Muscle of leg (tissue), 16 donors: ENCODE measurements at places on chromosomes 12 and 14. TPM values are rescaled to one million over a fixed set of nuclear protein-coding genes. Genes with fewer than 3 reads are reported as not detected.

Gene HOXC12
- 0.06 TPM for polyA plus RNA-seq

GRCh38 chr14:100401792-100402191 is 78.7 kb downstream of the SLC25A47 start:
- DNase-seq = no peak

DNA sequence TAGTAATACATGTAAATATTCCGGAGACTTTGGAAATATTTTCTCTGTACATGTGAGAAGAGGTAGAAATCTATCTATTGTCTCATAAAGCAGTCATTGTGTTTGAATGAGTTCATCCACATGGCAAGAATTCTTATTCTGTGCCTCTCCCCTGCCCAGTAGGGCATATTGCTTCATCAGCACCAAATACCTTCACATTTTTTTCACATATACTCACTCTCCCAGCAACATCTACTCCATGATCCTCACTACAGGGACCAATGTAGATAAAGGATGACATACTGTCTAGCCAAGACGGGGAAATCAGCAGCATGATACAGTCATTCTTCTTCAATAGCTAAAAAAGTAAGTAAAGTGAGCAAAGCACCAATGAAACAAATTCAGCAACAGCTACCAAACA is 1.3 kb upstream of the TAS2R14 start:
- no peak for DNase-seq

DNA sequence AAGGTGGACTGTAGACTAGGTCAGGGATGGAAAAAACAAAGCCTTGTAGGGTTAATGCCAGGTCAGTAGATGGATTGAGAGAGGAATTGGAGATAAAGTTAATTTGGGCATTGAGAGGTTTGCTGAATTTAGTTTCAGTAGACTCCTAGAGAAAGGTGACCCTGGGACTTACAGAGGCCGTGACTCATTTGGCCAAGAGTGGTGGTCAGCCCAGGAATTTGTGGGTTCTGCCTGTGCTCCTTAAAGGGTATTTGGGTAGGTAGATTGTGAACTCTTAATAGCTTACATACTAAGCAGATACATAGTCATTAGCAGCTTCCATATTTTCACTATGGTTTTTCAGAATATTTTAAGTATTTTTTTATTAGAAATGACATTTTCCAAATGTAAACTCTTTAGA is 21.8 kb downstream of the PLEKHA5 start:
- no peak for DNase-seq

GRCh38 chr12:121240062-121240420 is 30.1 kb downstream of the P2RX4 start:
- no peak for DNase-seq

Gene BDKRB1
- 0.99 TPM for polyA plus RNA-seq

GRCh38 chr12:52573306-52573705 is 337 bp downstream of the KRT74 start:
- no peak for DNase-seq

DNA sequence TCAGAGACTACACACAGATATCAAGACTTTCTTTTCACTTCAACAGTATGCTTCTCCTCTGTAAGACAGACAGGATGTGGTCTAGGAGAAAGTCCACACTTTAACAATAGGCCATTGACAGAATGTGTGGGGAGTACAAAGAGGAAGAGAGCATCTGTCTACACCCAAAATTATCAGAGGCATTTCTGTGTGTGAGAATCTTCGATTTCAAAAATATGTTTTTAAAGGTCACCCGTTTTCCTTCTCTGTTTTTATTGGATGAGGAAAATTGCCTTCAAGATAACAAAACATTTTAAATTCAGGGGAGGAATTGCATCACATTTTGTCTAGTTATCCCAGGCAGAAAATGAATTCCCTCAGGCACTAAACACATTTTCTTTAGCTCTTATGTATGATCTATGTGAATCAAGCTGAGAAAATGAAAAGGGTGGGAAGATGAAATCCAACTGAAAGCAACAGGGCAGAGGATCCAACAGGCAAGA is 16.4 kb downstream of the NAV3 start:
- peak; percentile 56 for DNase-seq

- no peak for DNase-seq
Measured at GRCh38 chr14:96047101-96047500, 7.9 kb downstream of the C14orf132 start.

DNA sequence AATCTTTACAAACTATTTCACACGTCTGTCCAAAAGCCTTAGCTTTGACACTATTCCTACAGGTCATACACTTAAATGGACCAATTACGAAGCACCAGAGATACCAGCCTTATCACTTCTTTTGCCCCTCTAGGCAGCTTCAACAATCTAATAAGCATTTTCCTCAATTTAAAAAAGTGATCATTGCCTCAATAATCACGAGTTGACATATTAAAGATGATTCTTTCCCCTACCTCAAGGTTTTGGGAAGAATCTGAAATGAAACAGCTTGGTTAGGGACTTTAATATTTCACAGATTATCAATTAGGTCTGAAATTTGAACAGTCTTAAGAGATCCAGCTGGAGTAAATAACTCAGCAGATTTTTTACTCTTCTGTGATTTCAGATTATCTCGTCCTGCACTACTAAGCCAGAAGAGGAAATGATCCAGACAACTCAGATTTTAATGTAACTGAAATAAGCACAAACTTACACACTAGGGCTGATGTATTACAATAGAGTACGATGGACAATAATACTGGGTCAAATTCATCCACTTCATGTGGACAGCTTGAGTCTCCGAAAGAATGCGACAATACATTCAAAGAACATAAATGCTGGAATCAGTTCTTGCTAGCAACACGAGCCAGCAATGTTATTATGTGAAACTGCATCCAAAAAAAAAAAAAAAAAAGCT is 15.9 kb downstream of the UBE2N start:
- DNase-seq = peak; percentile 65

GRCh38 chr12:46103559-46104383 is 113.4 kb upstream of the SCAF11 start:
- DNase-seq = peak; percentile 39

DNA sequence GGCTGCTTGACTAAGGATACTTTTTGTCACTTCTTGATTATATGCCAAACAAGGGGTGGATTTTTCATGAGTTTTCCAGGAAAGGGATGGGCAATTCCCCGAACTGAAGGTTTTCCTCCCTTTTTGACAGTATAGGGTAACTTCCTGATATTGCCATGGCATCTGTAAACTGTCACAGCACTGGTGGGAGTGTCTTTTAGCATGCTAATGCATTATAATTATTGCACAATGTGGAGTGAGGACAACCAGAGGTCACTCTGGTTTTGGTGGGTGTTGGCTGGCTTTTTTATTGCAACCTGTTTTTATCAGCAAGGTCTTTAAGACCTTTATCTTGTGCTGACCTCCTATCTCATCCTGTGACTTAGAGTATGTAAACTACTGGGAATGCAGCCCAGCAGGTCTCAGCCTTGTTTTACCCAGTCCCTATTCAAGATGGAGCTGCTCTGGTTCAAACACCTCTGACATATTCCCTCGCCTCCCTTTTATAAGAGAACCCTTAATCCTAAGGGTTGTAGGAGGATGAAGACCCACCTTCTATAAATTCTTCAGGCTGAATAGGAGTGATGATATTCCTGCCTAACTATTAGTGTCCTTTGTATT is 471.2 kb downstream of the ATP23 start:
- DNase-seq = no peak

DNA sequence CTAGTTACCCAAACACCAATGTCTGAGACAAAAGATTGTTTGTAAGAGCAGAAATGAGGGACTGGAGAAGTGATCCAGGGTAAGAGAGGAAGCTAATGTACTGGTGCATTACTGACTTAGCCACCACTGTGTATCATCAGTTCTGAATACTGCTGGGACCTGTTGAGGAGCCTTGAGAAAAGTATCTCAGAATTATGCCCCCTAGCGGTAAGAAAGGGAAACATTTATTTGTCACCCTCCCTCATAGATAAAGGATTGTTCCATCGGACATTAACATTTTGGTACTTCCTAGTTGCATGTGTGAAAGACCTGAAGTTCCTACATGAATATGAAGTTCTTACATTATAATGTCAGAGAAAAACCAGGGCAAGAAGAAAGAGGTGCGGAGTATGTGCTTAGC is 612.5 kb downstream of the FSCB start:
- no peak for DNase-seq

DNA sequence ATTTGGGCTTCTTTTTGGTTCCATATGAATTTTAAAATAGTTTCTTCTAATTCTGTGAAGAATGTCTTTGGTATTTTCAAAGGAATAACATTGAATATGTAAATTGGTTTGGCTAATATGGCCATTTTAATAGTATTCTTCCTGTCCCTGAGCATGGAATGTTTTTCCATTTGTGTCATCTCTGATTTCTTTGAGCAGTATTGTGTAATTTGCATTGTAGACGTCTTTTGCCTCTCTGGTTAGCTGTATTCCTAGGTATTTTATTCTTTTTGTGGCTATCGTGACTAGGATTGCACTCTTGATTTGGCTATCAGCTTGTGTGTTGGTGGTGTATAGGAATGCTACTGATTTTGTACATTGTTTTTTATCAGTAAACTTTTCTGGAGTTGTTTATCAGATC is 601.9 kb downstream of the SNAPC1 start:
- DNase-seq = no peak

DNA sequence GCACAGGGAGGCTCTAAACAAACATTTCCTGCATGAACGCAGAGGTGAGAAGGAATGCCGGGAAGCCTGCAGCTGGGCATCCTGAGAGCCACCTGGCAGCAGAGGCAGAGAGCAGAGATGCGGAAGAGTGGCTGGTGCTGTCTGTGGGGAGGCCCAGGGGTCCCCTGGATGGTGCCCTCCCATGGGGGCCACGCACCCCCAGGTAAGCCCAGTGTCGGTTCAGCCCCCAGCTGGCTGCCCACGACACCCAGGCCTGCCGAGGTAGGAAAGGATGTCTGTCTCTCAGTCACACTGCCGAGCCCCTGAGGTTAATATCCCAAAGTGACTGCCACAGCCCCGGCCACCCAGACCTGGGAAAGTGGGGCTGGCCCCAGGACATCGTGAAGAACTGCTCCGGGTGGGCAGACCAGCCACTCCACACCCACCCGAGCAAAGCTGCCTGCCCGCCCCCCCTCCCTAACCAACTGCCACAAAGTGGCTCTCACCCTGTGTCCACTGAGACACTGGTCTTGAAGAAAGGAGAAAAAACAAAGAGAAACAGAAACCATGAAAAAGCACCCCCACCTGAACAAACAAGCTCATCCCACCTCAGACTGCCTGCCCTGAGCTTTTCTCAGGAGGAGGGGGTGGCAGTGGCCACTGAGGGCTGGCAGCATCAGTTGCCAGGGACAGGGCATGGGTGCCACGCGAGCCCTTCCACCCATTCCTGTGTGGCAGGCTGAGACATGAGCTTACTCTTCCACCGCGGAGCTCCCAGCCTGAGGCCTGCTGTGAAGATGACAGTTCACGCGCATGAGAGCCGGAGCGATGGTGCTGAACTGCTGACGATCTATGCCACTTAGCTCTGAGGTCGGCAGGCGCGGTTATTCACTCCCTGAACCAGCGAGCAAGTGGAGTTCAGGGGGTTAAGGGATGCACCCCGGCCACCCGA is 40.8 kb downstream of the CCDC88C start:
- DNase-seq = no peak

- DNase-seq = no peak
Measured at GRCh38 chr14:32167907-32168306, 33.9 kb upstream of the RNU6-7 start.

DNA sequence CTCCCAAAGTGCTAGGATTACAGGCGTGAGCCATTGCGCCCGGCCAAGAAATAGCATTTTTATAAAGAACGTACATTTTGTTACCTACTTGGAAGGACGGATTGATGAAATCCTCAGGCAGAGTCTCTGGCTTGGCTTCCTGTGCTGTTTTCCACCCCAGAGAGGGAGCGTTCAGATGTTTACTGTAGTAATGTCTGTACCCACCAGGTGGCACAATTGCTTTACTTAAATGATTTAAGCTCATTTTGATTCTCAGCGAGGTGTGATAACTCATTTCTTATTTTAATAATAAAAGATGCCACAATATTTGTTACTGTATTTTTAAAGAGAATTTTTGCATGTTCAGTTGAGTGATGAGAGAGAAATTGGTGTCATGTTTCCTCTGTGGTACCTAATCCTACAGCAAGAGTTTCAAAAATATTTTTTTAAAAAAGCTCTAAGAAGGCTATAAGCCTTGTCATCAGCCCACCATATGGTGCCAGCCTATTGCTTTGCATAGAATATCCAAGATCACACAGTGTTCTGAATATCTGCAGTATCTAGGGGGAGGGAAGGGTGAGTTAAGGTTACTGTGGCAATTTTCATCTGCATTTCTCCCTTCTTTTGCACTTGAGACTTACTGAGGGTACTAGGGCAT is 82.6 kb upstream of the TRAF3 start:
- peak; percentile 90 for DNase-seq

DNA sequence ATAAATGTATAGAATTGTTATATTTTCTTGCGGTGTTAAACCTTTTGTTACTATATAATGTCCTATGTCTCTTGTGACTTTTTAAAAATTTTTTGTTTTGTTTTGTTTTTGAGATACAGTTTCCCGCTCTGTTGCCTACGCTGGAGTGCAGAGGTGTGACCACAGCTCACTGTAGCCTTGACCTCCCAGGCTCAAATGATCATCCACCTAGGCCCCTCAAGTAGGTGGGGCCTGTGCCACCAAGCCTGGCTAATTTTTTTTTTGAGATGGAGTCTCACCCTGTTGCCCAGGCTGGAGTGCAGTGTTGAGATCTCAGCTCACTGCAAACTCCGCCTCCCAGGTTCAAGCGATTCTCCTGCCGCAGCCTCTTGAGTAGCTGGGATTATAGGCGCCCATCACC is 26.5 kb upstream of the RCOR1 start:
- no peak for DNase-seq

Gene TPH2
- polyA plus RNA-seq = 0.16 TPM

DNA sequence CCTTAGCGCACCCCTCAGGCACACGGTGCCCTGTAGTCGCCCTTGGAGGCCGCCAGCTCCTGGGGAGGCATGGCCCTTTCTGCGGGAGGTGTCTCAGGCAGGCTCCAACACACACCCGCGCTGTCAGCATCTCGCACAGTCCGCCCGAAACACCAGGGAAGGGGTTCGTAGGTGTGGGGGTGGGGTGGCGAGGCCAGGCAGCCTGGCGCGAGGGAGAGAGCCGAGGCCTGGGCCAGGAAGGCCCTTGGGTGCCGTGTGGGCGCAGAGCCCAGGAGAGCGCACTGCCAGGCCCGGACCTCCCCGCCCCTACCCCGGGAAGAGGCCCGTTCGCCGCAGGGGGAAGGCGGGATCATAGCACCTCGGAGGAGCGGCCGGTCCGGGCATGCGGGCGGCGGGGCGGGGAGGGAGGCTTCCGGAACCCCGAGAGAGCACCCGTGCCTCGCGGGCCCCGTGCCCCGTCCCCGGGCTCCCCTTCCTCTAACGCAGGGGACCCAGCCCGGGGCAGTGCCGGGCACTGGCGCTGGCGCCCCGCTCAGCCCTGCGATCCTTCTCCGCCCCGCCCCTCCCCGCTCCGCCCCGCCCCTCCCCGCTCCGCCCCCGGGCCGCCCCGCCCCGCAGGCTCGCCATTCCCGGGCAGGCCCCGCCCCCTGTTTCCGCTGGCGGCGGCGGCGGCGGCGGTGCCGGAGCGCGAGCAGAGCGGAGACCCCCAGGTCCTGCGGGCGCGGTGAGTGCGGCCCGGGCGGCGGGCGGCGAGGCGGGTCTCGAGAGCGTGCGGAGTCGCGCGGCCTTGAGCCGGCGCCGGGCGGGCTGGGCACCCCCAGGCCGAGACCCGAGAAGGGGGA is at the start of gene TSPAN9:
Gene TSPAN9 (plus strand): TSS at position 650 of the 842 bp plus-strand sequence. CDS start 123,815 bp downstream, outside the sequence.
- DNase-seq = peak; percentile 79
